ENCODE measurements at places on chromosomes 16 and 17. TPM values are rescaled to one million over a fixed set of nuclear protein-coding genes. Genes with fewer than 3 reads are reported as not detected.

DRC3 gene
- 1.1 TPM for total RNA-seq

NTN3 gene
- total RNA-seq: not detected

SLC52A1 gene
- 0.05 TPM for total RNA-seq

TNK1 gene
- total RNA-seq: not detected

SLC13A2 gene
- not detected for total RNA-seq

GGT6 gene
- total RNA-seq: not detected

KRT16 gene
- total RNA-seq: 2.2 TPM

SCGB1C2 gene
- total RNA-seq: not detected

FAM20A gene
- not detected for total RNA-seq

TBC1D3H gene
- not detected for total RNA-seq

CBFA2T3 gene
- 0.05 TPM for total RNA-seq

C16orf92 gene
- not detected for total RNA-seq

SULT1A2 gene
- 0.17 TPM for total RNA-seq

CRHR1 gene
- 0.10 TPM for total RNA-seq

RAB11FIP3 gene
- total RNA-seq: 27.4 TPM

STAC2 gene
- not detected for total RNA-seq

CTU2 gene
- 20.5 TPM for total RNA-seq

NRN1L gene
- total RNA-seq: not detected

CA7 gene
- total RNA-seq: not detected

CSH2 gene
- total RNA-seq: not detected

ITGAL gene
- total RNA-seq: 0.17 TPM

GLTPD2 gene
- total RNA-seq: not detected

KRT17 gene
- total RNA-seq: 0.29 TPM

CD300E gene
- total RNA-seq: not detected

ENKD1 gene
- 1.7 TPM for total RNA-seq

LHX1 gene
- total RNA-seq: 1.4 TPM

HLF gene
- 0.12 TPM for total RNA-seq

C16orf89 gene
- total RNA-seq: not detected

NLRC5 gene
- total RNA-seq: 15.0 TPM

RND2 gene
- not detected for total RNA-seq

MARVELD3 gene
- total RNA-seq: not detected

UTP4 gene
- total RNA-seq: 30.9 TPM

MSI2 gene
- 47.9 TPM for total RNA-seq

CEP112 gene
- 6.7 TPM for total RNA-seq

TMEM100 gene
- total RNA-seq: not detected

TBC1D3I gene
- total RNA-seq: 0.22 TPM

HIGD1B gene
- not detected for total RNA-seq

CHAD gene
- total RNA-seq: not detected

SRL gene
- total RNA-seq: not detected

DCTN5 gene
- total RNA-seq: 51.3 TPM

STH gene
- not detected for total RNA-seq

NOB1 gene
- 21.0 TPM for total RNA-seq

CDH15 gene
- not detected for total RNA-seq

SLC39A11 gene
- 59.2 TPM for total RNA-seq

KRT25 gene
- total RNA-seq: not detected

CORO7 gene
- 21.0 TPM for total RNA-seq

PER1 gene
- 6.9 TPM for total RNA-seq

CES1 gene
- total RNA-seq: not detected

TP53TG3D gene
- not detected for total RNA-seq

SEPTIN1 gene
- total RNA-seq: not detected

EPX gene
- not detected for total RNA-seq

PMP22 gene
- 53.0 TPM for total RNA-seq

CENPN gene
- 128 TPM for total RNA-seq
